ENCODE measurements at places on chromosomes 5 and 9. TPM values are rescaled to one million over a fixed set of nuclear protein-coding genes. Genes with fewer than 3 reads are reported as not detected.

Gene BNC2
- total RNA-seq = not detected

Gene MOB3B
- total RNA-seq = 0.45 TPM

Gene LCN15
- total RNA-seq = not detected

Gene PFN3
- total RNA-seq = not detected

Gene KCNMB1
- not detected for total RNA-seq

Gene TMEM174
- not detected for total RNA-seq

Gene PCDHA4
- total RNA-seq = not detected

Gene NR5A1
- total RNA-seq = not detected

Gene ACSL6
- total RNA-seq = not detected

Gene CARD9
- total RNA-seq = 1.3 TPM

Gene MYMK
- total RNA-seq = not detected

GRCh38 chr9:130483371-130483971 is 38.7 kb downstream of the ASS1 start:
- H3K36me3 ChIP-seq = no peaks in the 10 kb centered on the region
- no peak overlapping the region for H3K27ac ChIP-seq
- H3K27me3 ChIP-seq = no peaks in the 10 kb centered on the region
- no peak overlapping the region for H3K4me3 ChIP-seq

GRCh38 chr5:6573651-6574101 is 59.2 kb downstream of the NSUN2 start:
- H3K4me1 ChIP-seq = peaks cover 18% of the 10 kb centered on the region
- H3K27me3 ChIP-seq = no peaks in the 10 kb centered on the region
- H3K4me3 ChIP-seq = no peak overlapping the region
- H3K36me3 ChIP-seq = no peaks in the 10 kb centered on the region

- DNase-seq = no peak
- no peaks in the 10 kb centered on the region for H3K36me3 ChIP-seq
- H3K4me3 ChIP-seq = no peak overlapping the region
- no peaks in the 10 kb centered on the region for H3K27me3 ChIP-seq
Measured at GRCh38 chr5:98121036-98121936, 652.2 kb upstream of the RGMB start.

GRCh38 chr9:122389799-122390481 is 19.1 kb downstream of the PTGS1 start:
- peaks cover 11% of the 10 kb centered on the region for H3K4me1 ChIP-seq
- H3K36me3 ChIP-seq = no peaks in the 10 kb centered on the region
- H3K4me3 ChIP-seq = no peak overlapping the region
- H3K27ac ChIP-seq = no peak overlapping the region

DNA sequence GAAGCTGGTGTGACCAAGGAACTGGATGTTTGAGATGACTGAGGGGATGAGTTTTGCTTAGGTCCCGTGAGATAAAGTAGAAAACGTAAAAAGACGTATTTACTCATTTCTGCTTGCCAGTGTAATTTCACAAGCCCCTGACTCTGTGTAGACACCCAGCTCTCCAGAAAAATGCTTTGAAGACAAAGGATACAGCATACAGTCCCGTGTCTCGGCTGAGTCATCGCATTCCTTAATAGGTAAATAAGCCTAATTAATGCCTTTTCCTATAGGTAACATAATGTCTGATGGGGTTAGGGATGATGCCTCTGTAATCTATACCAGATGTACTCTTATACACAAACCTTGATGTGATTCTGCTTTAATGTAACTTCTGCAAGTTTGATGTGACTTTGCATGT is 20.2 kb downstream of the S100Z start:
- H3K27me3 ChIP-seq = no peaks in the 10 kb centered on the region
- H3K36me3 ChIP-seq = no peaks in the 10 kb centered on the region
- H3K27ac ChIP-seq = peak overlapping the region; percentile 56
- no peak for DNase-seq

DNA sequence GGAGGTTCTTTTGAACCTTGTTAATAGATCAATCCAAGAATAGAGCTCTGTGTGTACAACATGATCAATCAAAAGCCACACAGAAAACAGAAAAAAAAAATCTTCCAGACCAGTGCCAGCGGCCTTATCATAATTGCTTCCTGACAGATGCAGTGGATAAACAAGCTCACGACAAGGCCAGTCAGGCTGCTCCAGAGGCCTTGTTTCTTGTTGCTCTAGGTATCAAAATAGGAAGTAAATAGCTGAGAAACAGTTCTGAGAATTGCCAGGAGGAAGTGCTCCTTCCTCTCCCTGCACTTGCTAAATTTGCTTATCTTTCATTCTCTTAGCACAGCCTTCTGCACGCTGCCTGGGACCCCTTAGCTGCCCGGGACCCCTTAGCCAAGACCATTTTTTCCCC is 199.0 kb upstream of the TARS1 start:
- DNase-seq = no peak
- H3K27ac ChIP-seq = no peak overlapping the region
- H3K4me1 ChIP-seq = no peaks in the 10 kb centered on the region
- H3K4me3 ChIP-seq = no peak overlapping the region
- H3K36me3 ChIP-seq = no peaks in the 10 kb centered on the region

DNA sequence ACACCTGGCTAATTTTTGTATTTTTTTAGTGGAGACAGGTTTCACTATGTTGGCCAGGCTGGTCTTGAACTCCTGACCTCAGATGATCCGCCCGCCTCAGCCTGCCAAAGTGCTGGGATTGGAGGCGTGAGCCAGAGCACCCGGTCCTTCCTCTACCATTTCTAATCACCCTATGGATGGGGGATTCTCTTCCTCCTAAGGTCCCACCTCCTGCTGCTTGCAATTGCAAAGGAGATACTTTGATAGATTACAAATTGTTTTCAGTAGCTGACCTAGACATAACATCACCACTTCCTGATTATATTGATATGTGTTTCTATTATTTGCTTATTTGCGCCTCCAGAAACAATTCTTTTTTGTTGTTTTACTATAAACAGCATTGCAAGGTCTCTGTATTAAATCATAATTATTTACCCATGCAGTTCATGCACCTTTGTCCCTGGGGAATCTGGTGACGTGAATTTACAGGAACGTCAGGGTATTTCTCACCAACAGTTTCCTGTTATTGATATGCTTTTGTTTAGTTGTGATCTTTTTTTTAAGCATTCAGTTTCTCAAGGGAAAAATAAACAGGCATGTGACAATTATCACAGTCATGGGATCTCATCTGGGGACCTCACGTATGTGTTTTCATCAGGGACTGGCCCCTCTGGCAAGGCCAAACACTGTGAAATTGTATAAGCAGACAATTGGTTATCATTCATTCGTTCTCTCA is 43.2 kb downstream of the ESM1 start:
- no peak overlapping the region for H3K4me3 ChIP-seq
- H3K4me1 ChIP-seq = no peaks in the 10 kb centered on the region
- H3K27ac ChIP-seq = no peak overlapping the region
- no peaks in the 10 kb centered on the region for H3K27me3 ChIP-seq
- DNase-seq = no peak
- no peaks in the 10 kb centered on the region for H3K36me3 ChIP-seq

GRCh38 chr5:40410231-40410861 is 269.4 kb upstream of the PTGER4 start:
- no peak overlapping the region for H3K27ac ChIP-seq
- no peak overlapping the region for H3K4me3 ChIP-seq
- no peaks in the 10 kb centered on the region for H3K36me3 ChIP-seq
- H3K4me1 ChIP-seq = no peaks in the 10 kb centered on the region

- H3K27me3 ChIP-seq = no peaks in the 10 kb centered on the region
- H3K27ac ChIP-seq = no peak overlapping the region
- H3K4me3 ChIP-seq = no peak overlapping the region
- peaks cover 2% of the 10 kb centered on the region for H3K4me1 ChIP-seq
- H3K36me3 ChIP-seq = peaks cover 94% of the 10 kb centered on the region
Measured at GRCh38 chr5:143297756-143298155, 105.7 kb downstream of the NR3C1 start.

- no peaks in the 10 kb centered on the region for H3K27me3 ChIP-seq
- peak; percentile 44 for DNase-seq
- no peak overlapping the region for H3K27ac ChIP-seq
- no peaks in the 10 kb centered on the region for H3K36me3 ChIP-seq
Measured at GRCh38 chr9:76203373-76203772, 190.9 kb downstream of the RFK start.

- H3K4me3 ChIP-seq = no peak overlapping the region
- no peaks in the 10 kb centered on the region for H3K36me3 ChIP-seq
- no peak overlapping the region for H3K27ac ChIP-seq
- H3K27me3 ChIP-seq = no peaks in the 10 kb centered on the region
Measured at GRCh38 chr9:32589083-32589723, 16.2 kb upstream of the NDUFB6 start.

GRCh38 chr5:38888041-38888440 is 42.2 kb downstream of the OSMR start:
- H3K4me1 ChIP-seq = peaks cover 4% of the 10 kb centered on the region
- H3K4me3 ChIP-seq = no peak overlapping the region
- no peak overlapping the region for H3K27ac ChIP-seq
- H3K27me3 ChIP-seq = no peaks in the 10 kb centered on the region
- DNase-seq = peak; percentile 69
- no peaks in the 10 kb centered on the region for H3K36me3 ChIP-seq

DNA sequence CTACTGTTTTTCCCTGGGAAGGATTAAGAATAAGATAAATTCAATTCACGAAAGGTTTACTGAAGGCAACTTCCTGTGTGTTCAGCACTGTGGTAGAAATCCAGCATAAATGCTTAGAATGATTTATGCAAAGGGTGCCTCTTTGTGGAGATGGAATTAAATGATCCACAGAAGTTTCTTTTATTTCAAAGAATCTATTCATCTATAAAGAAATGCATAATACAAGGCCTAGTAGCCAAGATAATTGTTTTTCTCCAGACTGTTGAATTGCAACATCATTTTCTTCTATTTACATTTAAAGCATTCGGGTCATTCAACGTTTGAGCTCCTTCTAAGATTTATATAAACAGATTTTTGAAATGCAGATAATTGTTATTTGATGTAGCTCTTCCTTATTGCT is 138.8 kb upstream of the NFIL3 start:
- H3K4me1 ChIP-seq = no peaks in the 10 kb centered on the region
- no peak overlapping the region for H3K27ac ChIP-seq
- DNase-seq = peak; percentile 17

DNA sequence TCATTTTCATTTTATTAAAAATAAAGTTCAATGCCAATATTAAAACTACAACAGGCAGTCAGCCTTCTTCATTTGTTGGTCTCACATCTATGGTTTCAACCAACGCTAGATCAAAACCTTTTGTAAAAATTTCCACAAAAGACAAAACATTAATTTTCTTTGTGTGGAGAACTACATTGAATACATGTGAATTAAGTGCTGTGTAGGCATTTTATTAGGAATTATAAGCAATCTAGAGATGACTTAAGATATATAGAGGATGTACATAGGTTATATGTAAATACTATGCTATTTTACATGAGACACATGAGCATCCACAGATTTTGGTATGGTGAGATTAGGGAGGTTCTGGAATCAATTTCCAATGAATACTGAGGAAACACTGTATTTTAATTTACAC is 94.2 kb downstream of the CYLC2 start:
- no peak overlapping the region for H3K4me3 ChIP-seq
- H3K36me3 ChIP-seq = no peaks in the 10 kb centered on the region
- DNase-seq = no peak
- no peak overlapping the region for H3K27ac ChIP-seq

DNA sequence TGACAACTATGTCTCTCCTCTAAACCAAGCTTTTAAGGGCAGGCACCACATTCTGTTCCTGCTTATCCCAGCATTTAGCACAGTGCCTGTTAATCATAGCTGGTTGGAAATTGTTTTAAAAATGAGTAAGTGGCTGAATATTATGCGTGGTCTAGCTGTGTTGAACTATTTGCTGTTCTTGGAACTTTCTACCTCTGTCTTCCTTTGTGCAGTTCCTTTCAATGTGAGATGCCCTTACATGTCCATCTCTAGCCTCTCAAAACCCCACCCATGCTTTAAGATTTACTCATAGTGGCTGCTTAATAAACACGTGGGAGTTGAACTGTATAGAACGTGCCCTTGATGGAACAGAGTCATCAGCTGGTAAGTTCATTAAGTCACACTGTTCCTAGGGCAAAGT is 34.5 kb downstream of the C9orf57 start:
- no peak overlapping the region for H3K4me3 ChIP-seq
- H3K27me3 ChIP-seq = no peaks in the 10 kb centered on the region
- no peak for DNase-seq
- no peaks in the 10 kb centered on the region for H3K36me3 ChIP-seq
- H3K4me1 ChIP-seq = no peaks in the 10 kb centered on the region

DNA sequence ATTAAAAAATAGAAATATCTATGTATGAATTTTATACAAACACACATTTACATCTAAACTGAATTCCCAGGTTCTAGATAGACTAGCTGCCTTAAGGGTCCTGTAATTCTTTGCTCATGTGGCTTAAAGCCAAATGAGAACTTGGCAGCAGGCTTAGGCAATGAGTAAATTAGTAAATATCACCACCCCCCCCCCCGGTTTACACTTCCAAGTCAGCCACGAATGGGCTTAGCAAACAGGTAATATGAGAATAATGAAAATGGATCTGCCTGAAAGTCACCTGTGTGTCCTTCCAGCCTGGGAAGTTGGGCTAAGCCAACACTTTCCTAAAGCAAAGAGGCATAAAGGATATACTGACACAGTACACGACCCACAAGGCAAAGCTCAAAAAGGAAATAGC is 108.6 kb downstream of the KLHL3 start:
- H3K4me3 ChIP-seq = no peak overlapping the region
- no peak for DNase-seq
- H3K36me3 ChIP-seq = no peaks in the 10 kb centered on the region
- no peaks in the 10 kb centered on the region for H3K27me3 ChIP-seq
- H3K4me1 ChIP-seq = no peaks in the 10 kb centered on the region

DNA sequence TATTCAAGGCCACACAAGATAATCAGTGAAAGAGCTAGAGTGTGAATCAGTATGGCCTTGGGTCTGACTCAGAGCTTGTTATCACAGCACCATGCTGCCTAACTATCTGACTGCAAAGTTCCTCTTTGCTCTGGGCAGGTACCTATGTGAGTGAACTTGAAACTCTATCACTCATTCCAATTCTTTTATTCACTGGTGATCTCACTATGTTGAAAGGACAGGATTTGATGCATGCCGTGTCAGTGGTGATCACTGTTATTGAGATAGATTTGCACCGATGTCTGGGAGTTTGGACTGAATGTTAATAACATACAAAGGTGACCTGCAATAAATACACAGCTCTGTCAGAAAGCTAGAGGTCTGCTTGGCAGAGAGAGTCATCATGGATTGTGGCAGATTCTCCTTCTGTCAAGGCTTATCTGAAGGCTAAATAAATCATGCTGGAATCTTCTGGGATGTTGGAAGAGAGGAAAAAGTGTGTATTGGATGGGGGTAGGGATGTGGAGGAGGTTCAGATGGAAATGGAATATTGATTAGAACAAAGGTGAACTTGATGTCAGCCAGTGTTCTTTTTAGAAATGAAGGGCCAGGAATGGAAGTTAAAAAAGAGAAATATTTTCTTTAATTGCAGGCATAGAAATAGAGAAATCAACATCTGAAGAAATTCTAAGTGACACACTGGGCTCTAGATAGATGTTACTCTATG is 91.8 kb upstream of the TNC start:
- no peaks in the 10 kb centered on the region for H3K36me3 ChIP-seq
- no peak overlapping the region for H3K27ac ChIP-seq
- no peak for DNase-seq
- no peaks in the 10 kb centered on the region for H3K27me3 ChIP-seq
- no peak overlapping the region for H3K4me3 ChIP-seq
- peaks cover 21% of the 10 kb centered on the region for H3K4me1 ChIP-seq
